ENCODE measurements at places on chromosomes 2 and 18. TPM values are rescaled to one million over a fixed set of nuclear protein-coding genes. Genes with fewer than 3 reads are reported as not detected.

Gene EPG5
- total RNA-seq, result 20.2 TPM

Gene C2orf78
- not detected for total RNA-seq

Gene PPP4R3B
- 55.4 TPM for total RNA-seq

Gene TDRD15
- total RNA-seq, result not detected
